ENCODE measurements at places on chromosomes 3 and 15.

GRCh38 chr15:63860555-63860954 is 26.8 kb upstream of the HERC1 start:
- no peak for DNase-seq

GRCh38 chr3:112640276-112640929 is 540 bp downstream of the CCDC80 start:
- DNase-seq = no peak

DNA sequence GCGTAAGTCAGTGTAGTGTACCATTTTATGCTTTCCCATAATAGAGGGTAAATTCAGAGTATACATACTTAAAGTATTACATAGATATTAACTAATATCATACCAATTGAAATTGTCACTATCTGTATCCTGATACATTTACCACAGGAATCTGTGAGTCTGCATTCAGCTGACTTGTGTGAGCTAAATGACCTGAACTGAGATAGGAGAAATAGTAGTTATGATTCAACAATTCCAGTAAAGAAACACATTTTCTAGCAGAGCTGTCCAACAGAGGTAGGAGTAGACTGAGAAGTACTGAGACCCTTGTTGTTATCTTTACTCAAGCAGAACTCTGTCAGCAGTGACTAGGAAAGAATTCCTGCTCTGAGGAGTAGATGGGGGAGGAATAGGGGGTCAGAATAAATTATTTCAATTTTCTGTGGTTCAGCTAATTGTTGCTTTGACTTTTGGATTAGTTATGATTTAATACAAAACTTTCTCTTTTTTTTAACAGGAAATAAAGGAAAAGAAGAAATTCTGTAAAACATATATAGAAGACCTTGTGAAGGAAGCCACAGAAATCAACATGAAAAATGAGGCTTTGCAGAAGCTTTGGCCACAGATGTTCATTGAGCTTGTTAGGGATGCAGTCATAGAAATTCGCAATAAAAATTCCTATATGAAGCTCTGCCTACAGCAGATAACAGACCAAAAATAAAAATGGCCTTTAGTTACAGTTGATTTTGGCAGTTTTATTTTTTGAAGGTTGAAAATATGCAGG is 66.2 kb upstream of the THSD4 start:
- DNase-seq = no peak

- no peak for DNase-seq
These were observed 75.2 kb downstream of the ESYT3 start for GRCh38 chr3:138509586-138509985.

GRCh38 chr3:127975153-127976029 is 60.4 kb downstream of the KBTBD12 start:
- no peak for DNase-seq

GRCh38 chr3:24722087-24722486 is 227.4 kb upstream of the THRB start:
- no peak for DNase-seq

DNA sequence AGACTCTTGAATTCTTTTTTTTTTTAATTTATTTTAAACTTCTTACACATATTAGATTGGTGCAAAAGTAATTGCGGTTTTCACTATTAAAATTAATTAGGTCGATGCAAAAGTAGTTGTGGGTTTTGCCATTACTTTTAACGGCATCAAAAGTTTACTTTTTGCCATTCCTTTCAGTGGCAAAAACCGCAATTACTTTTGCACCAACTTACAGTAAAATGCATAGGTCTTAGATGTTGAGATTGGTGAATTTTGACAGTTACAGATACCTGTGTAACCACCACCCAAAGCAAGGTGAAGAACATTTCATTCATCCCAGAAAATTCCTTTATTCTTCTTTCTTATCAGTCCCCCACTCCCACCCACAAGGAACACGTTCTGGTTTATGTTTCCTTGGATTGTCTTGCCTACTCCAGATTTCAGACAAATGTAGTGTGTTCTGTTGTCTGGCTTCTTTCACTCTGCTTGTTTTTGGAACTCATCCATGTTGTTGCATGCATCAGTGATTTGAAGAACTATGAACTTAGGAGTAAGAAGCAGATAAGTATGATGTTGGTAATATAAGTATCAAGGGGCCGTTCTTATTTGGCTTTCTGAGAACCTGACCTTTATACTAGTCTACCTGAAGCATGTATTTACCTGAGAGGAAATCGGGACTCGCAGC is 198.4 kb upstream of the UBE2E1 start:
- DNase-seq = no peak

- DNase-seq = no peak
These were observed 325.4 kb downstream of the FOXP1 start for GRCh38 chr3:71258116-71258515.

All from T-helper 2 cell (primary cell).